ENCODE measurements at places on chromosomes 6 and 20.
A peak's percentile ranks its signal among the peaks of the same experiment; 100 is the strongest.

GRCh38 chr20:10673842-10674683 is at the start of gene JAG1:
TSS of gene JAG1 (minus strand) at chr20:10673999. CDS start at chr20:10673530, 469 bp downstream.
- peaks cover 12% of the 10 kb centered on the region for H3K4me1 ChIP-seq
- DNase-seq = peak; percentile 96
- H3K36me3 ChIP-seq = peaks cover 35% of the 10 kb centered on the region
- peak within 1 kb of the TSS; percentile 92 for H3K27ac ChIP-seq

GRCh38 chr20:49562311-49563014 is 5.5 kb downstream of the PTGIS start:
- no peak overlapping the region for H3K4me3 ChIP-seq
- peaks cover 19% of the 10 kb centered on the region for H3K27me3 ChIP-seq
- peaks cover 4% of the 10 kb centered on the region for H3K4me1 ChIP-seq
- no peak overlapping the region for H3K27ac ChIP-seq

DNA sequence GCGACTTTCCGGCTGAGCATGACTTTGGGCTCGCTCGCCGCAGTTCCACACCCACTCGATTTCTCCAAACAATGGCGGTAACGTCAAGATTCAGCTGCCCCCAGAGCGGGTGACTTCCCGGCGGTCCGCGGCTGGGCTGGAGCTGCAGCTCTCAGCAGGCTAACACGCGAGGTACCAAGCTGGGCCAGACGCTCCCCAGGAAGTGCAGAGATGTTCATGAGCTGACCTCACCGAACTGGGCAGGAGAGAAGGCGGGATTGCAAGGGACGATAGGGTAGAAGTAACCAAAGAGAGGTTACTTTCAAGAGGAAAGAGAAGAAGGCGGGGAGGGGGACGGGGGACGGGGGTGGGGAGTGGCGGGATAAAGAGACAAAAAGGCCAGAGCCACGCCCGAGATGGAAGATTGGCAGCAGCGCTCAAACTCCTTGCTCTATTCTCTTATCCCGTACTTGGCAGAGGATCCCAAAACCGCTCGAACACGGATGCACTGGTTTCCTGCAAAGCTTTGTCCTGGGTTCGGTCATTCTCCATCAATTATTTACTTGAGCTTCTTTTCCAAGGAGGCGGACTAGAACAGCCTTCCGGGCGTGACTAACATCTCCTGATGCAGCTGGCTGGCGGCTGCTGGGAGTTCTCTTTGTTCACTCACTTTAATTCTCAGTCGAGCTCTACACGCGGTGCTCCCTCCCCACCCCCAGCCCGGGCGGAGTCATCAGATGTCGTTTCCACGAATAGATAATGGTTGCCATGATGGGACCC is at the start of gene MTCL3:
Gene MTCL3, minus strand, starts transcription at position 626 of the 759 bp plus-strand sequence.
- H3K36me3 ChIP-seq = no peaks in the 10 kb centered on the region
- H3K4me3 ChIP-seq = no peak within 1 kb of the TSS

GRCh38 chr6:26251354-26252076 is 113.5 kb upstream of the BTN3A2 start:
- no peaks in the 10 kb centered on the region for H3K27me3 ChIP-seq
- DNase-seq = peak; percentile 77
- peak overlapping the region; percentile 84 for H3K27ac ChIP-seq
- peak overlapping the region; percentile 49 for H3K4me3 ChIP-seq

GRCh38 chr6:112237595-112237994 is 16.8 kb downstream of the LAMA4 start:
- H3K4me3 ChIP-seq = no peak overlapping the region
- no peaks in the 10 kb centered on the region for H3K36me3 ChIP-seq
- no peaks in the 10 kb centered on the region for H3K27me3 ChIP-seq
- peaks cover 17% of the 10 kb centered on the region for H3K4me1 ChIP-seq
- no peak for DNase-seq
- no peak overlapping the region for H3K27ac ChIP-seq

DNA sequence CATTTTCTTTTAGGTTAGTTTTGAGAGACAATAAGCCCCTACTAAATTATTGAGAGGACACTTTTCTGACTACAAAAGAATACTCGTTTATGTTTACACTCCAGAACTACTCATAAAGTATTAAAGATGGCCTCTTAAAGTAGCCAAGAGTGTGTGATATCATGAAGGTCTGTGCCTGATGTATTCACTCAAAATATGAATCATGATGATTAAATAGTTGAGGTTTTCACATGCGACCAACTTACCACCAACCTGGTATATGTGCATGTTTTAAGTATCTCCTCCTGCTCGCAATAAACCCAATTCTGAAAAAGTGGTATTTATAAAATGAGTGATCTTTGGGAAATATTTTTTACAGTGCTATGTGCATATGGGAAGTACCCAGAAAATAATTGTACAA is 43.9 kb downstream of the IL20RA start:
- DNase-seq = no peak
- no peak overlapping the region for H3K4me3 ChIP-seq
- no peaks in the 10 kb centered on the region for H3K27me3 ChIP-seq
- H3K36me3 ChIP-seq = no peaks in the 10 kb centered on the region

DNA sequence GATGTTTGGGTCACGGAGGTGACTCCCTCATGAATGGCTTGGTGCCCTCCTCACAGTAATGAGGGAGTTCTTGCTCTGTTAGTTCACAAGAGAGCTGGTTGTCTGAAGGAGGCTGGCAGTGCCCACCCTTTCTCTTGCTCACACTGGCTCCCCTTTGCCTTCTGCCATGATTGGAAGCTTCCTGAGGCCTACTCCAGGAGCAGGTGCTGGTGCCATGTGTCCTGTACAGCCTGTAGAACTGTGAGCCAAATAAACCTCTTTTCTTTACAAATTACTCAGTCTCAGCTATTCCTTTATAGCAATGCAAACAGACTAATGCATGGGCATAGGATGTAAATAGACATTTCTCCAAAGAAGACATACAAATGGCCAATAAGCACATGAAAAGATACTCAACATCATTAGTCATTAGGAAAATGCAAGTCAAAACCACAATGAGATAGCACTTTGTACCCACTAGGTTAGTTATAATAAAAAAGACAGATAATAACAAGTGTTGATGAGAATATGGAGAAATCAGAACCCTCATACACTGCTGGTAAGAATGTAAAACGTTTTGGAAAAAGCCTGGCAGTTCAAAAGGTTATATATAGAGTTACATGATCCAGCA is 17.7 kb downstream of the C20orf203 start:
- H3K4me3 ChIP-seq = no peak overlapping the region
- H3K36me3 ChIP-seq = no peaks in the 10 kb centered on the region
- DNase-seq = no peak
- H3K4me1 ChIP-seq = no peaks in the 10 kb centered on the region
- no peak overlapping the region for H3K27ac ChIP-seq

DNA sequence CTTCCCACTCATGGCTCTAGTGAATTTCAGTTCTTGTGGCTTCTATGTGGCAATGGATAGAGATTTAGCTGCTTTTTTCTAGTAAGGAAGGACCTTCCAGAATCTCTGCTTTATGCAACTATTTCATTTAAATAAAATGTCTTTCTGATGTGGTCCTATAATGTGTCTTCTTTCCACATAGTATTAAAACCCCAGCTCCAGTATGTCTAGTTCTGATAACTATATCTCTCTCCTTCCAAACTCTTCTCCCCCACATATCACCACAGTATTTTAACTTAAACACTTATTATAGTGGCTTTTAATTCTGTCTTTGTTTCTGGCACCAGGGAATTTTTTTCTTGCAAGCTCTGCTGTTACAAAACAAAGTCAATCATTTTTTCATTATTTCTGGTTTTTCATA is 40.6 kb upstream of the SUMO4 start:
- no peak overlapping the region for H3K27ac ChIP-seq
- H3K4me1 ChIP-seq = peaks cover 18% of the 10 kb centered on the region
- no peak for DNase-seq
- no peaks in the 10 kb centered on the region for H3K27me3 ChIP-seq
- H3K4me3 ChIP-seq = no peak overlapping the region
- no peaks in the 10 kb centered on the region for H3K36me3 ChIP-seq

- no peak for DNase-seq
- no peak overlapping the region for H3K4me3 ChIP-seq
- H3K4me1 ChIP-seq = no peaks in the 10 kb centered on the region
Observed at GRCh38 chr6:132298344-132298949, 102.8 kb downstream of the MOXD1 start.

DNA sequence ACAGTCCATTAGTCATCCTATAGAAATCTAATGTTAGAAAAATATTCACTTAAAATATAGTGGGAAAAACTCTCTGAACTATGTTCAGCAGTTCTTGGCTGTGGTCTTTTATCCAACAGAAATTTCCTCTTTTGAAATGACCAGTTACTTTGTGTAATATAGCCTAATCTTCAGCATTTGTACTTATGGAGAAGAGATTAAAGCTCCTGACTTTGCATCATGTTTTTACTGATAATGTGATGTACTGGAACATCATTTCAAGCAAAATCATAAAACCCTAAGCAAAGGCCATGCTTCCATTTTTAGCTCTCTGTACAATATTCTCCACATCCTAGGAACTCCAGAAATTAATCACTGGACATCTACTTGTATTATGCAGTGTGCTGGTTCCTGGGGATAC is 430.8 kb upstream of the RUNX2 start:
- H3K4me3 ChIP-seq = no peak overlapping the region
- no peak for DNase-seq

DNA sequence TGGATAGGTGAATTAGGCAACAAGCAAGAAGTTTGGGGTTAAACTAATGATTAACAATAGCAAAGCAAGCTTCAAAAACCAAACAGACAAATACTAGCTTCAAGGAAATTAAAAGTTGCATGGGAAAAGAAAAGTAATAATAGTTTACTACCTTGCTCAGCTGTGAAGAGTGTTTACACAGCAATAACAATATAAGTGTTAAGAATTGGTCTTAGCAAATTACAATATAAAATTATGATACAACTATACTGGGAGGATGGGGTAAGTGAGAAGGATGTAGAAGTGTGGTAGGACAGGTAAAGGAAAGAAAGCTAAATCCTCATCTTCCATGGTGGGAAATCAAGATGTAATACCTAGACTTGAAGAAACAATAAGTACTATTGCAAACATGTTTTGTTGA is 137.7 kb upstream of the MAFB start:
- H3K27me3 ChIP-seq = peaks cover 27% of the 10 kb centered on the region
- no peak for DNase-seq
- H3K4me3 ChIP-seq = no peak overlapping the region
- no peaks in the 10 kb centered on the region for H3K36me3 ChIP-seq

- no peaks in the 10 kb centered on the region for H3K4me1 ChIP-seq
- no peaks in the 10 kb centered on the region for H3K27me3 ChIP-seq
Observed at GRCh38 chr20:32898729-32899128, 40.0 kb downstream of the EFCAB8 start.

- no peak for DNase-seq
- H3K27ac ChIP-seq = no peak overlapping the region
- H3K4me1 ChIP-seq = peaks cover 14% of the 10 kb centered on the region
Observed at GRCh38 chr6:56036916-56037600, 161.7 kb upstream of the BMP5 start.

DNA sequence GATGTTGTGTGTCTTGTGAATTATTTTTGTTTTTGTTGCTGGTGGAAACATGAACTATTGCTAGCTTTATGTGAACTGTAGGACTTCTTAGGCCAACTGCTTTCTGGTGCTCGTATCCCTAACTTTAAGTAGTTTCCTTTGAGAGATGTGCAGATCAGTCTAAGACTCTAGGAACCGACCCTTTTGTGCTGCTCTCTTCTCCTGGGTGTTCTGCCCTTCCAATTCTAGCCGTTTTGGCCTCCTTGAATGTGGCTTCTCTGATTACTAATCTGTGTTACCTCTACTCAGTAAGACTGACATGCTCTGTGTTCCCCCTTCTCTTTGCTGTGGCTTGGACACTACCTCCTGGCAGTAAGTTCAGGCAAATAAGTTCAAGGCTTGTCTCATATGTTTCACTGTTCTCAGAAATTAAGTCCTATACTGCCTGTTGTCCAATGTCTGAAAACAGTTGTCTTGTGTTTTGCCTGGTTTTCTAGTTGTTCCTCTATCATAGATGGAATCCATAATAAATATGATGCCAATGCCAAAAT is 58.0 kb downstream of the FOXO3 start:
- H3K27me3 ChIP-seq = no peaks in the 10 kb centered on the region
- H3K4me1 ChIP-seq = peaks cover 66% of the 10 kb centered on the region
- no peak overlapping the region for H3K27ac ChIP-seq
- DNase-seq = no peak
- H3K36me3 ChIP-seq = no peaks in the 10 kb centered on the region

DNA sequence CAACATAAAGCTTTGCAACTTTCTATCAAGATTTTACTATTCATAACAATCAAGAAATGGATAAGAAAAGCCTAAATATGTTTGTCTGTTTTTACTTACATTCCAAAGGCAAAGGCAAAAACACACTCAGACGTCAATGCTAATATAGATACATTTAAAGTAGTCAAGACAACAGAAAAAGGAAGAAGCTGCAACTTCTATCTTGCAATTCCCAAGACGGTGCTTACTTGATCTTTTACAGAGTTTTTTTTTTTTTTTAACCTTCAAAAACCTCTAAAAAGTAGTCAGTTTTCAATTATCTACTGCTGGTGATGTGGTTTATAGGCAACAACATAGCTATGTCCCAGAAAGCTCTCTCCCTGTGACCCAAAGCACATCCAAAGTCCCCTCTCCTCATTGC is 58.1 kb downstream of the EPB41L2 start:
- no peaks in the 10 kb centered on the region for H3K36me3 ChIP-seq
- no peak overlapping the region for H3K4me3 ChIP-seq
- DNase-seq = no peak
- H3K4me1 ChIP-seq = no peaks in the 10 kb centered on the region
- no peaks in the 10 kb centered on the region for H3K27me3 ChIP-seq
